ENCODE measurements at places on chromosomes 12 and 14.

GRCh38 chr12:114431902-114432301 lies 26.0 kb upstream of the TBX5 start:
- DNase-seq = no peak

- no peak for DNase-seq
Measured at GRCh38 chr14:100739306-100739705, 12.6 kb downstream of the DLK1 start.

DNA sequence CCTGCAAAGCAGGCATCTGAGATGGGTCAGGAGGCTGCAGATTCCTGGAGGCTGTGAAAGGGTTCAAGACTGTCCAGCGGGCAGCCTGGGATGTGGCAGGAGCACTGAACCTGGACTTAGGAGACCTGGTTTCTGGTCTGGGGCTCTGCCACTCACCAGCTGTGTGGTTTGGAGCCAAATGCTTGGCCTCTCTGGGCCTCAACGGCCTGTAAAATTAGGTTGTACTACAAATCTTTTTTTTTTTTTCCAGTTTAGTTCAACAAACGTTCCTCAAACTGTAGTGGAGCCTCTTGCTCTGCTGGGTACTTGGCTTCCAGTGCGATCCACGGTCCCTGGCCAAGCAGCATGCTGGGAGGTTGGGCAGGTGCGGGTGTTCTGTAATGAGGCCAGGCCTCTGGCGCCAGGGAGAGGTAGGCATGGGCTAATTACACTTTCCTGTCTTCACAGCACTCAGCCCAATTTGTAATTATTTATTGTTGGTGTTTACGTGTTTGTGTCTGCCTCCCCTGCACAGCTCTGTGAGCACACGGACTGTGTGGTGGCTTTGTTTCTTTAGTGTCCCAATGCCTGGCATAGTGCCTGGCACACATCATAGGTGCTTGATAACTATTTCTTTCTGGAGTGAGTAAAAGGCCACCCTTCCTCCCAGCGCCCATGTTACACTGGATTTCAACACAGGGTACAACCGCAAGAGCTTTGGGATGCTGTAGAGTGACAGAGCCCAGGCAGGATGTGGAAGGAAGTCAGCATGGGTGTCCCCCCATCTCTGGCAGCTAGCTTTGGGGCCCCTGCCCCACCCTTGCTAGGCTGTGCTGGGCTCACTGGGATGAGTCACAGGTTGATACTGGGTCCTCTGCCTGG lies 5.8 kb upstream of the KRT80 start:
- no peak for DNase-seq

GRCh38 chr12:113565368-113565767 lies 93.7 kb upstream of the LHX5 start:
- DNase-seq = no peak

GRCh38 chr12:76936275-76937193 lies 57.7 kb upstream of the CSRP2 start:
- DNase-seq = no peak

- no peak for DNase-seq
Measured at GRCh38 chr14:45201905-45202304, 51.1 kb downstream of the MIS18BP1 start.

DNA sequence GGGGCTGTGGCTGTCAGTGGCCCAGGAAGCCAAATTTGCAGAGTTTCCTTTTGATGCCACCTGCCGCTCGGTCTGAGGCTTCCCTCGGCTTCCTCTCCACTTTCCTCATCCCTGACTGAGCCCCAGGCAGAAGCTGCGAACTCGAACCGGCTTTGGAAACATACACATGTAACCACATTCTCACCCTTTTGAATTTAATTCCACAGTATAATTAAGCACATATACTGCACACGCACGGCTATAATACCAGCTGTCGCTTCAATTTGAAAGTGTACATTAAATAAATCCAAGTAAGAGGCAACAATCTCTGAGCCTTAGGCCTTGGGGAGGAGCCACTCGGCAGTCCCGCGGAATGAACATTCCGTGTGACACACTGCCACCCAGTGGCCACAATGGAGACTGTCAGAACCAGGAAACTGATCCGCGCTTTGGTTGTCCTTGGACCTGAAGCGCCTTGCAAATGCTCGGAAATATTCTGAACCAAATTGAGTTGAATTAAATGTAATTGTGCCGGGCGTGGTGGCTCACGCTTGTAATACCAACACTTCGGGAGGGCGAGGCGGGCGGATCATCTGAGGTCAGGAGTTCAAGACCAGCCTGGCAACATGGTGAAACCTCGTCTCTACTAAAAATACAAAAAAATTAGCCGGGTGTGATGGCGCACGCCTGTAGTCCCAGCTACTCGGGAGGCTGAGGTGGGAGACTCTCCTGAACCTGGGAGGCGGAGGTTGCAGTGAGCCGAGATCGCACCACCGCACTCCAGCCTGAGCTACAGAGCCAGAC lies 117.9 kb upstream of the TMPO start:
- no peak for DNase-seq

GRCh38 chr14:105430042-105430441 lies 10.4 kb downstream of the MTA1 start:
- DNase-seq = no peak

DNA sequence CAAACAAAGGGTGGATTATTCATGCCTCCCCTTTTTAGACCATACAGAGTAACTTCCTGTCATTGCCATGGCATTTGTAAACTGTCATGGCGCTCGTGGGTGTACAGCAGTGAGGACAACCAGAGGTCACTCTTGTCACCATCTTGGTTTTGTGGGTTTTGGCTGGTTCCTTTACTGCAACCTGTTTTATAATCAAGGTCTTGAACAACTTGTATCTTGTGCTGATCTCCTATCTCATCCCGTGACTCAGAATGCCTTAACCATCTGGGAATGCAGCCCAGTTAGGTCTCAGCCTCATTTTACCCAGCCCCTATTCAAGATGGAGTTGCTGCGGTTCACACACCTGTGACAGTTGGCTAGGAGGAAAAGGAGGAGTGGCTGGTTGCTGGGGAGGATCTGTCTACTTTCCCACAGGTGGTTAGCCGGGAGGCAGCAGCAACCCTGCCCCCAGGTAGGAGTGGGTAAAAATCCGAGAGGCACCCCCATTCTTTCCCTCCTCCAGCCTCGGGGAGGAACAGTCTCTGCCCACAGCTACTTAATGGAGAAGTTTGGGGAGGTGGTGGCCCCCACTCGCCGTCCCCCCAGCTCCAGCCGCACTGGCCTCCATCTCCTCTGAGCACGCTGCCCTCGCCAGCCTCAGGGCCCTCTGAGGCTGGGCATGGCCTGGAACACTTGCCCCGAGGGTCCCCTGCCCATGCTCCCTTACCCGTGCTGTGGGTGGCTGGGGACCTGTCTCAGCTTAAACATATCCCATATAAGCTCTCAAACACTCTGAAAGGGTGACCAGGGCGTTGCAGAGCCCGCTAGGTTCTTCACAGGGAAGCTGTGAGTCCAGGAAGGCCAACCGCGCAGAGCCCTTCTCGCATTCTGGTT lies 41.7 kb downstream of the SMIM41 start:
- no peak for DNase-seq

DNA sequence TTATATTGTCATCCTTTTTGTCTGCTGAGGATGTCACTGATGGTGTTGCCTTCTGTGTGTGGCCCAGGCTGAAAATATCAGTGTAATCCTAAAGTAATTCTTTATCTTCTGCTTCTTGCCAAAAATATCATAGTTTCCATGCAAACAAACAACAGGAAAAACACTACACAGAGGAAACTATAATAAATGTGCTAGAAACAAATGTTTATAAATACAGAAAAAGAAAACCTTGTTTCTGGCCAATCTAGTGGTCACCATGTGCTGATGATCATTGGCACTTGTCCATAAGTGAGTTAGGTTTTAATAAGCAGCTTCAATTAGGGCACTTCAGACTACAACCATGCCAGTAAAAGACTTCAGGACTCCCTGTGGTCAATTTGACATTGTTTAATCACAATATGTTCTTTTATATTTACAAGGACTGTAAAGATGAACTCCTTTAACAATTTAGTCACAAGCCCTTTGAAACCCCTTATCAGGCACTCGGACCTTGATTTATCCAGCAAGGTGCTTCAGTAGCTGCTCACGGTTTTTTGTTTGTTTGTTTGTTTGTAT lies 124.8 kb downstream of the TMTC3 start:
- DNase-seq = no peak

DNA sequence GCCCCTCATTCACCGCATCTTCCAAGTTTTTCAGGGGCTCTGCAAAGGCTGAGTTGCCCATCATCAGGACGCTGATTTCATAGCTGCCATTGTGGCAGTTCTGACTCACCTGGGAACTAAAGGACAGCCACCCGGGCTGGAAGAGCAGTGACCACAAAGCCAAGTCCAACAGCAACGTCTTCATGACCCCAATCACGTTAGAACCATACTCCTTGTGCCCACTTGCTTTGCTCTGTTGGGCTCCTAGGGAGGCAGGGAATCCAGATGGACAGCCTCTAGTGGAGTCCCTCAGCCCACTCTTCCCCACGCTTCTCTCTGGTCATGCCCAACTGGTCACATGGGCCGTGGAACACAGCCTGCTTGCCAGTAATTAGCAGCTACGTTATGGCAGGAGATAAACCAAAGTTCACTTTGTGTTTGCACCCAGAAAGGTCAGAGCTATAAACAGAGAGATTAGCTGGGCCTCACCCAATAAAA lies at the start of gene GUCY2C:
Gene GUCY2C (minus strand): TSS at position 335 of the 477 bp plus-strand sequence. CDS start 151 bp downstream, at position 184.
- no peak for DNase-seq

GRCh38 chr14:104323551-104324175 lies 185.3 kb downstream of the KIF26A start:
- no peak for DNase-seq

- DNase-seq = no peak
Measured at GRCh38 chr12:94560431-94561221, 89.7 kb downstream of the TMCC3 start.

GRCh38 chr14:37729218-37729617 lies 133.8 kb downstream of the TTC6 start:
- DNase-seq = no peak

- no peak for DNase-seq
Measured at GRCh38 chr14:53147208-53147607, 5.9 kb downstream of the DDHD1 start.

GRCh38 chr12:66901138-66901932 lies 222.5 kb upstream of the GRIP1 start:
- no peak for DNase-seq

DNA sequence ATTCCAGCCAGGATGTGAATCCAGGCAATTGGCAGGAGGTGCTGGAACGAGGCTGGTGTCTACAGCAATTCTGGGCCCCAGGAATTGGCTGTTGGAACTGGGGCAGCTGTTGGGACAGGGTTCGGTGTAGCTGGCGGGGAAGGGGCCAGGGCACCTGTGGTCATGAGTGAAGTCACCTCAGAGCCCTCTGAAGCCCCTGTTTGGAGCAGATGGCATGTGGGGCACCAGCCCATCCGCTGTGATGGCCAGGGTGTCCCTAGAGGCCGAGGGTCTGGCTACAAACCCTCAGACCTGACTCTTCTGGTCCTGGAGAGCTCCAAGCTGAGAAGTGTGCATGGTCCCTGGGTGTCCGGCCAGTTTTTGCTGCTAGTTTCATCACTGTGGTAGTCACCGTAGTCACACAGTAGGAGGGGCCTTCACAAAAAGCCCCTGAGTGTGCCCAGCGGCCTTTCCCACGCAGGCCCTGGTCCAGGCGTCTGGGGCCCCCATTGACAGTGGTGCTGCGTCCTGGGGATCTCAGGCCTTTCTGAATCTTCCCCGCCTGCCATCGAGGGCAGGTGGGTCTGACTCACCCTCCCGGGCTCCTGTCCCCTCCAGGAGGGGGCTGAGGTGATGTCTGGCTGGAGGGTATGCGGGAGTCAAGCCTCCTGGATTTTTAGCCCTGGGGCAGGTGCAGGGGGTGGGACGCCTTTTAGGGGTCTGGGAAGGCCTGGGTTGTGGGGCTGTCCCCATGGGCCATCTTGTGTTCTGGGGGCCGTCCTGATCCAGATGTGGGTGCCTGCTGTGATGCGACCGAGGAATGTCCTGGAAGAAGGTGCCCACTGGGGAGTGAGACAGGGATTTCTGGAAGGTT lies 368.0 kb downstream of the TMEM121 start:
- DNase-seq = no peak

DNA sequence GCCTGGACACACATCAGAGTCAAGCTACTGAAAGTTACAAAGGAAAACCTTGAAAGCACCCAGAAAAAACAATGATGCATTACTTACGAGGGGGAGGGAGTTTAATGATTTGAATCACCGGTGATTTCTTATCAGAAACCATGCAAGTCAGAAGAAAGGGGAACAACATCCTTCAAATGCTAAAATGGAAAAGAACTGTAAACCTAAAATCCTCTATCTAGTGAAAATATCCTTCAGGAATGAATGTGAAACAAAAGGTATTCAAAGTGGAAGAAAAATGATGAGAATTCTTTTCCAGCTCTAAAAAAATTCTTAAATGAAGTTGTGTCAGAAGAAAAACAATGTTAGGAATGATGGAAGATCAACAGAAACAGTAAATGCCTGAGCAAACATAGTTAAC lies 16.8 kb downstream of the SCAF11 start:
- DNase-seq = no peak

DNA sequence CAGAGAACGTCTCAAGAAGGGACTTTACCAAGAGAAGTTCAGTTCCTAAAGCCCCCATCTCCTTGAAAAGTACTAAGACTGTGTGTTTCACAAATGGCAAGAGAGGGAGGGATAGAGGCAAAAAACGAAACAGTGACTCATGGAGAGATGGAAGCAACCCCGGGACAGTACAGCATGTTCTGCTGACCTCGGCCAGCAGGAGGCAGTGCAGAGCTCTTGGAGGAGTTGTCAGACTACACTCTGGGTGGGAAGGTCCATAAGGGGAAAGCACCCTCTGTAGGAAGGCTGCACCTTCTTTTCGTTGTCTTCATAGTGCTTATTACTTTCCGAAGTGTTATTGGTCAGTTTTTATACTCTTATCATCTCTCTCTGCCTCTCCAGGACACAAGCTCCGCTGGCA lies 525.2 kb upstream of the CCDC196 start:
- DNase-seq = no peak

GRCh38 chr14:104806625-104807465 lies 5.9 kb downstream of the ZBTB42 start:
- no peak for DNase-seq

DNA sequence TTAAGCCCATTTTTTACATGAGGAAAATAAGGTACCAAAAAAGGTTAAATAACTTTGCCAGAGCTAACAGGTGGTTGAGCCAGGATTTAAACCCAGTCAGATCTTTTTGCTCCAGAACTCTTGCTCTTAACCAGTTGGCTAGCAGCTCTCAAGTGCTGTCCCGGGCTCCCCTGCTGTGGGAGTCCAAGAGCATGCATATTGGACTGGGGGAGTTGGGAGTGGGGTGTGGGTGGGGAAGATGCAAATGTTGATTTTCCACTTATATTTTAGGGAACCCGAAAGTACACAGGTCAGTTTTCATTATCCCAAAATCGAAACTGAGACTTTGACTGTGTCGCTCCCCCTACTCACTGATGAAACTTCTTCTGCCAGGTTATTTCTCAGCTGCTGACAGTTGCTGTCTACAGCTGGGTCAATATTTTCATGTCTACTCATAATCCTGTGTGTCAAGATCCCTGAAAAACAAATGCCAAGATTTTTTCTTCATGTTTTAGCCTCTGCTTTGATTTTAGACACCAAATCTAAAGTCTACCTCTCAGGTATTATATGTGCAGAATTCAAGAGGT lies 172.3 kb upstream of the TMPO start:
- DNase-seq = no peak

- no peak for DNase-seq
Measured at GRCh38 chr12:82583756-82584155, 103.0 kb upstream of the TMTC2 start.
